ENCODE measurements at places on chromosomes 7 and 10.

DNA sequence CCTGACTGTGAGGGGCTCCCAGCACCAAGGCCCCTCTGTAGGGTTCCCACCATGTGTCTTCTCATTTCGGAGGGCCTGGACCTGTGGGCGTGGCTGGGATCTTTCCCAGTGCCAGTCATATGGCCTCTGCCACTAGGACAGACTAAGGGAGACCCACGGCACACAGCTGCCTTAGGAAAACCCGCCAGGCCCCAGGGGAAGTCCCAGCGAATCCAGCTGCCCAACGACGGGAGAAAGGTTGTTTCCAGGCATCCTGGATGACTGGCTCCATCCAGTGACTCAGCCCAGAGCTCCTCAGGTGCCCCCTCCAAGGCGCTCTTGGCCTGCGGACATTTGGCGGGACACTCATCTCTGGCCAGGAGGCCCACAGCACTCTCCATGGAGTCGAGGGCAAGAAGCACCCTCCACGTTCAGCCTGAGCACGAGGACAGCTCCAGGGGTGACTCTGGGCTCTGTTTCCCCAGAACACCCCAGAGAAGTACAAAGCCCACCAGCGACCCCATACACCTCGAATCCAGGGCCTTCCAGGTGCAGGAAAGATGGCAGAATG, 39.9 kb downstream of the PWWP2B start:
- no peak for DNase-seq

GRCh38 chr10:119496273-119496672, 46.2 kb downstream of the RGS10 start:
- no peak for DNase-seq

DNA sequence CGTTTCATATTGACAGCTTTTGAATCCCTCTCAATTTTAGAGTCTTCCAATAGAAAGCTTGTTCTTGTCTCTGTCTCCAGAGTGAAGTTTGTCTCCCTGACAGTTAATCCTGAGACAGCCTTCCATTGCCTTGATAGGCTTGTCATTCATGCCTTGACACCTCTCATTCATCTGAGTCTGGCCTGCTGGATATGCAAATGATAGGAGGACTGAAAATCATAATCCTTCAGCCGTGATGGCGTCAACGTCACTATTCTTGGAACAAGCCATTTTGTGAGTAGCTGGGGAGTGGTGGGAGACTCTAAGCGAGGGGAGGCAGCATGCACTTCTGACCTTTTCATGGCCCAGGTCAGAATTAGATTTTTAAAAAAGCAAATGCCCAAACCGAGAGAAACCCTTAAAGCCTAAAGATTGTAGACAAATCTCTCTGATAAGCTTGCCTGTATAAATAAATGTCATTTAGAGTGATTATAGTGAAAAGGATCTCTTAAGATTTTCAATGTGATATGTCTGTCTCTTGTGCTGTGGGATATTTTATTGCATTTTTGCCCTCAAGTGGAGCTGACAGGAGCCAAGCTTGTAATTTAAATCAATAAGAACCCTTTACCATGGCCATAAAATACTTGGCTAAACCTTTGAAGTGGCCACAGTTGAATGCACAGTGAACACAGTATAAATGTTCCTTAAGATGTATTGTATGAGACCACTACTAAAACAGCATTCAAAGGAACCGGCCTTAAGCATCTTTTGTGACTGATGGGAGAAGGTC, 148.8 kb downstream of the SNX10 start:
- no peak for DNase-seq

DNA sequence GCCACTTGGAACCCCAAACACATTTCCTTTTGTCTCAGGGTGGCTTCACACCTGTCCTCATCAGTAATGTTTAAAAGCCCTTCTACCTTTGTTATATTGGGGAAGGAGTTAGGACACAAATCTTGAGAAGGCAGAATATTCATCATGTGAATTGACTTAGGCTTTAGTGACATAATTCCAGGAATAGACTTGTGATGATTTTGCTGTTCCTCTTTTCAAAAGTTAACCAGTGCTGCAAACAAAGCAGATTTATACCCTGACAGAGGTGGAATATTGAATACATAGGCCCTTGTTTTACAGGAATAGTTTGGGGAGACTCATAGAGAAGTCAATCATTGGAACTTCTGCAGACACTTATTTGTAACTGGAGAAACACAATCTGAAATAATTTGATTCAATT, 27.0 kb downstream of the ZNF786 start:
- DNase-seq = no peak

GRCh38 chr10:51244748-51245490, 170.6 kb downstream of the PRKG1 start:
- no peak for DNase-seq

DNA sequence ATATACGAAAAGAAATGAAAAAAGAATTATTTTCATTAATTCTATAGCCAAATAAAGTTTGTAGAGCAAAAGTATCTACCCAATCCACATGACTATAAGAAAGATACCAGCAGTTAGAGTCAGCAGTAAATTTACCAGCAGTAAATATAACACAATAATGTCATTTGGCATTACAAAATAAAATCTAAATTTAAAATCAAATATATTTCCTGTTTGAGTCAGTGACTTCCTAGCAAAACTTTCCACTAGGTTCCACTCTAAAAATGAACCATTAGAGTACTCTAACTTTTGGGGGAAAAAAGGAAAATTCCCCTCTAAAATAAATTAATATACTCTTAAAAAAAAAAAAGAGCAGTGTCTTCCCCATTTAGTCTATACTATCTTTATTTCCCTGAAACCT, 144.8 kb downstream of the CPEB3 start:
- no peak for DNase-seq

DNA sequence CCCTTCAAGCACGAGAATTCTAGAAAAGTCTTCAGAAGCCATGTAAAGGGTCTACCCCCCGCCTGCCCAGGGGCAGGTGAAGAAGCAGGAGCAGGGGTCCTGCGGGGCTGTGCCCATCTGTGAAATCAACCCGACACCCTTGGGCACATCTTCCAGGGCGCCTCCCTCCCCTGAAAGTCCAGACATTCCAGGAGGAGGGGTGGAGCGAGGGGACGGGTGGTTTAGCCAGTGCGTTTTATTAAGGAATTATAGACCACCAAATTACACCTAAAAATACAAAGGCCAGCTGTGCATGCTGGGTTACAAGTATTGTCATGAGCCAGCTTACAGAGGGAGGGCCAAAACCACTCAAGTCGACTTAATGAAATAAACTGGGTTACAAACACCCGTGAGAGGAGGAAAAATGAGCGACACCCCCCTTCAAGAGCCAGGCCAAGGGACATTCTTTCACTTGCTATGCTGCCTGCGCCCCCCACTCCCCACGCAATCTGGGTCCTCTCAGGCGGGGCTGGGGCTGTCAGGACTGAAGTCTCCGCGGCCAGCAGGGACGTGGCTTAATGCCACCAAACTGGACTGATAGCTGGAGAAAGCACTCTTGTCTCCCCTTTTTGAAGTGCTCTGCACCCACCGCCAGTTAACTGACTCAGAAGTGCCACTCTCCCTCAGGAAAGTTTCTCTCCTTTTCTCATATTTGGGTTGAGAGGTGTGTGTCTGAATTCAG, 360.3 kb downstream of the FRMD4A start:
- no peak for DNase-seq

GRCh38 chr10:84329986-84330651, 1.7 kb downstream of the CCSER2 start:
- no peak for DNase-seq

DNA sequence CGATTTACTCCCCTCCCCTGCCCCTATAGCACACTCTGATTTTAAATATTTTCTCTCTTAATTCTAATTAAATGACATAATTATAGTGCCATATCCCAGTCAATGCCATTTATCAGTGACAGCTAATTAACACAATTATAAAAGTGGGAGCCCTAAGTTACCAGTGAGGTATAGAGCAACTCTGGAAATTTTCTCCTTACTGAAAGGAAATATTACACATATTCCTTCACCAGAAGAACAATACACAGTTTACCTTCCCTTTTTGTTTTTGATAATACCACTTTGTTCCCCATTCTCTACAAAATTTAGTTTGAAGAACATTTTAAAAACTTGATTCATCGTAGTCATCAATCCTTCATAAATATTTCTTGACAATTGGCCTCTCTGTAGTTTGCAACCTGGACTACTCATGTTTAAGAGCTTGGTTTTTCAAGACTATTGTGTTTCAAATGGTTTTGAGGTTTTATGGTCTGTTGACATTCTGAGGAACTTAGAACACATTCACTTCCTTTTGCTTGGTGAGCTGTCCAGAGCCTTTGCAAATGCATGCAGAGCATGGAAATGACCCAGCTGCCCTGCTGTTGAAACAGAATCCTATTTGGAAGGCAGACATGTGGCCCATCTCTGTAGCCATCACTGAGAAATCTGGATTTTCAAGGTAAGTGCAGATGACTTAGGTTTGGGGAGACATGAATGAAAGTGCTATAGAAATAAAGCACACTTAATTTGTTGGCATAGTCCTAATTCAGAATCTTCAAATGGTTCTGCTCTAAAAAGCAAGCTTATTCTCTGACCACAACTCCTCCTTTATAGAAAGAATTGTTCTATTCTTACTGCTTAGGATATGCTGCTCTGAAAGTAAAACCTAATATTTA, at the start of gene GPR141:
Gene GPR141 (plus strand): TSS at position 521 of the 875 bp plus-strand sequence. CDS start 56,628 bp downstream, outside the sequence.
- no peak for DNase-seq

DNA sequence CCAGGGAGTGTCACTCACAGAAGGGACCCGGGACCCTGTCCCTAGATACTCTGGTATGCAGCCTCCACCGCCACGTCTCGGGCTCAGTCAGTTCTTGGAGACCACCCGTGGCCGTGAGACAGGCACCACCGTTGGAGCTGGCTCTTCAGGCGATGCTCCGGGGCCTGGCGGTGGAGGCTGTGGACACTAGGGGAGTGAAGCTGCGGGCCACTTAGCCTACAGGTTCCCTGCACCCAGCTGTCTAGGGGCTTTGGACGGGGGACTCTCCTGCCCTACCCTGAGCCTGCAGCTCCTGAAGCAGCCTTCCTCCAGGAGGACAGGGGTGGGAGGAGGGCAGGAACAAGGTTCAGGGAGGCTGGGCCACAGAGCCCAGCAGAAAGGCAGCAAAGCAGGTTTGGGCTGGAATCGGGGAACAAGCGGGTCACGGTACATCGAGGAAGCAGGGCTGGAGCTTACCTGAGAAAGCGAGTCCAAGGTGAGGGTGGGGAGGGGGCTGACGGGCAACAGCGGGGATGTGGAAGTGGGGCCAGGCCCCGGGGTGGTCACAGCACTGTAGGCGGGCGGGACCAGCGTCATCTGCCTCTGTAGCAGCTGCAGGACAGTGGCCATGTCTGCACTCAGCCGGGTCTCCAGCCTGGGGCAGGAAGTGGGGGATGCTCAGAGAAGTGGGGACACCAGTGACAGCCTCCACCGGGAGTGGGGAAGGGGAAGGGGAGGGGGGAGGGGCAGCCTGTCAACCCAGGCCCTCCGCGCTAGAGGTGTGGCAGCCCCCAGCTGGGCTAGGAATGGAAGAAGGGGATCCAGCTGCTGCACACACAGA, 31.5 kb downstream of the KCNH2 start:
- no peak for DNase-seq

DNA sequence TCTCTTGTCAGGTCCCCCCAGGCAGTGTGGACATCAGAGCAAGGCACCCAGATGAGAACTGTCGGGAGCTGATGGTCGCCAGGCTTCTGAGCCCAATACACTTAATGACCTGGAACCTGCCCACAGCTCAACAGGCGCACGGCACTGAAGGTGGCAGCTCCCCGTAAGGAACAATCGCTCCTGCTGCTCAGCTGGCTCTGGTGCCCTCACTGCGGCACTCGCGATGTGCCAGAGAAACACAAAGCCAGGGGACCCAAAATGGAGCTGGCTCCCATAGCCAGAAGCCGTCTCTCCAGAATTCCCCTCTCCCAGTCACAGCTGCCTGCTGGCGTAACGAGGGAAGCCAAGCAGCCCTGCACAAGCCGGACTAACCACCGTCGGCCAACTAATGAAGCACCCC, 6.3 kb downstream of the CALN1 start:
- DNase-seq = no peak

GRCh38 chr7:91013078-91013477, 251.2 kb upstream of the FZD1 start:
- no peak for DNase-seq

- DNase-seq = no peak
Measured at GRCh38 chr10:93333278-93333978, 148.7 kb downstream of the MYOF start.

DNA sequence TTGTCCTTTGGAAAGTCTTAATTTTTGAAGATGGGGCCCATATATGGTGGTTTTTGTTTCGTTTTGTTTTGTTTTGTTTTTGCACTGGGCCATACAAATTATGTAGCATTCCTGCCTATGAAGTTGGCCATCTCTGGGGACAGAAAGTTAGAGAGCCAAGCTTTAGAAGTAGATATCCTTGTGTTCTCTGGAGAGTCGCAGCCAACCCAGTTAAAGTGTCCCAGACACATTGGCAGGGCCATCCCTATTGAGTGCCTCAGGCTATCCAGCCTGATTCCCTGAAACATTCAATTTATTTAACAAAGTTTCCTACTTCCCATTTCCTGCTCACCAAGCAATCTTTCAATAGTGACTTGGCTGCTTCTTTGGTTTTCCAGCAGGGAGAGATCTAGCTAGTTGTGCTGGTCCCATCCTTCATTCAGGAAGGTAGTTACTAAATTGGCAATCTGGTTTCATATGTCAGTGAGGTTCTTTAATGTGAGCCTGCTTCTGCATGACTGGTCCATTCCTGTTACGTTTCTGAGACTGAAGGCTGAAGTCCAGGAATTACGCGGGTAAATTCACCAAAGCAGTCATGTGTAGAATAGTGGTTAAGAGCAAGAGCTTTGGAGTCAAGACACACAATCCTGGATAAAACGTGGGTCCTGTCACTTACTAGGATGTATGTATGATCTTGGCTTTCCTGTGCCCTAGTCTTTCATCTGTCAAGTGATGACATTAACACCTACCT, 49.3 kb upstream of the HBP1 start:
- no peak for DNase-seq

DNA sequence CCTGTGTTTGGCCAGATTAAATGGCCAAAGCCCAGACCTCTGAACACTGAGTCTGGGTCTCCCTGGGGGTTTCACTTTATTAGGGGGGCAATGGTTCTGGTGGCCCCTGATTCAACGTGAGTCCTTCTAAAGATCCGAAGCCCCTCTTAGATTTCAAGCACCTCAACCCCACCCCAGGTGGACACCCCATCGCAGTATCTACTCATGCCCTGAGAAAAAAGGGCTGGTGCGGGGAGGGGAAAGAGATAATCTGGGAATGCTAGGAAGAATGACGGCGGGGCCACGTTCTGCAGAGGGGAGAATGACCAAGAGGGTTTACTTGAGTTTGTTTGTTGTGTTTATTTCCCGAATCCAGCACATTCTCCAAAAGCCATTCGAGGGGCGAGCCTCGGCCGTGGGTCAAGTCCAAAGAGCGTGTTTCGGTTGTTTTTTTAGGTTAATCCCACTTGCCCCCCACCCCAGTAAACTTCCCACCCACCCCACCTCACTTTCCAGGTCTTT, 832 bp downstream of the PDLIM1 start:
- DNase-seq = no peak

DNA sequence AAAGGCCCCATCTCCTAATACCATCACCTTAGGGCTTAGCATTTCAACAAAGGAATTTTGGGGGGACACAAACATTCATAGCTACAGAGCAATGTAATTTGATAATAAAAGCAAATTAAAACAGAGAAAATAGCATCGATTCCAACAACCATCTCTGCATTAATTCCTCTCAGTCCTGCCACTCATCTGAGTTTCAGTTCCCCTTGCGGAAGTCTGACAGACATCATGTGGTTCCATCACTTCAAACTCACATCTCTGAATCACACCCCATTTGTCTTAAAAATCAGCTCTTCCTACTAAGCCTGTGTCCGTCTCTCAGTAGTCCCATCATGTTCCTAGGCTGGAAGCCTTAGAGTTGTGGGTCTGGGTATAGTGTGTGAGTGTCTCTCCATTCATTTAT, 3.6 kb downstream of the ADCK2 start:
- DNase-seq = no peak

- DNase-seq = no peak
Measured at GRCh38 chr7:7175075-7175695, 7.2 kb upstream of the C1GALT1 start.
